ENCODE measurements at places on chromosomes 13 and 19.

DNA sequence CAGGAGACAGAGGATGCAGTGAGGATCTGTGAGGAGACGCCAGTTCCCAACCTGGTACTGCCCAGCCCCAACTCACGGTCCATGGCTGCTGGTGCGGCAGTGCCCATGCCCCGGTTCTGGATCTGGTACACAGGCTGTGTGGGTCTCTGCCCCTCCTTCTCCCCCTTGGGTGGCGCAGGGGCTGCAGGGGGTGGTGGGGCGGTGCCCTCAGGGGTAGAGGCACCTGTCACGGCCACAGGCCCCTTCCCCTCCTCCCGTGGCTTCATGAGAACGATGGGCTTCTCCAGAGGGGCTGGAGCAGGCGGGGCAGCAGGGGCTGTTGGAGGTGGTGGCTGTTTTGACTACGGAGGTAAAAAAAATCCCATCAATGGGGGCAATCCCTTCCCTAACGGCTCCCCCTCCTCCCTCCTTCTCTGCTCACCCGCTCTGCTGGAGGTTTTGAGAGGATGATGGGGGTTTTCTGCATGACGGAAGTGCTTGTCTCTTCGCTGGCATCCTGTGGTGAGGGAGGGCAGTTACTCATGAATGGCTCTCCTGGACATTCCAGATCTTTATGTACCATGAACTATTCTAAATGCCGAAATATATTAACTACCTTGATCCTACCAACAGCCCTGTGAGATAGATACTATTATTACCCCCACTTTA is 7.1 kb downstream of the SMG9 start:
- DNase-seq = no peak

- DNase-seq = no peak
Observed at GRCh38 chr19:41744850-41745249, 10.5 kb upstream of the CEACAM6 start.

- no peak for DNase-seq
Observed at GRCh38 chr19:52935434-52935833, 12.2 kb upstream of the ZNF888 start.

DNA sequence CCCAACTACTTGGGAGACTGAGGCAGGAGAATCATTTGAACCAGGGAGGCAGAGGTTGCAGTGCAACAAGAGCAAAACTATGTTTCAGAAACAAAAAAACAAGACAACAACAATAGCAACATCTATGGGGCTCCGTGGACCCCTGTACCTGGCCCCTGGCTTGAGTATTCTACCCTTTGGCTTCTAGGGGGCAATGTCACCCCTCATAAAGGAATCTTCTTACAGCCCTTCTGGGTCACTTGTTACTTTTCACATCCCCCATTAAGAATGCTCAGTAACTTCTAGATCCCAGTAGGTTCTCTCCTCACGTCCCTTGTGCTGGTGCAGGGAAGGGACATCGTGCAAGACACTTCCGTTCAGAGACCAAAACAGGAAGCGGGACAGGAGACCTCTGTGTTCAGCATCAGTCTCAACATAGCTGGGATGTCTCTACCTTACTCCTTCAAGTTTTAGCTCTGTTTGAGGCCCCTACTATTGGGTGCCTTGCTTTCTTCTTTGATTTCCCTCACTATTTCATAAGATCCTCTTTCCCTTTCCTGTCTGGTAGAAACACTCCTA is 218.1 kb upstream of the ARGLU1 start:
- no peak for DNase-seq

GRCh38 chr19:35266520-35267352 is 2.0 kb upstream of the USF2 start:
- DNase-seq = no peak

DNA sequence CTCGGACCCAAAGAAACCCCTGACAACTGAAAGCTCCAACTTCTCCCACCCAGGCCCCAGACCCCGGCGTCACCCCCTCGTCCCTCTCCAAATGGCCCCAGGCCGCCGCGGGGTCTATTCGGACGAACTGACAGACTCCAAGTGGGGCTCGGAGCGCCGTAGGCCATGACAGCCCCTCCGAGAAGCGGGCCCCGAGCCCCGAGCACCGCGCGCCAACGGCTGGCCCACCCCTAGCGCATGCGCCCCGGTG is 360 bp downstream of the DDX39A start:
- no peak for DNase-seq

DNA sequence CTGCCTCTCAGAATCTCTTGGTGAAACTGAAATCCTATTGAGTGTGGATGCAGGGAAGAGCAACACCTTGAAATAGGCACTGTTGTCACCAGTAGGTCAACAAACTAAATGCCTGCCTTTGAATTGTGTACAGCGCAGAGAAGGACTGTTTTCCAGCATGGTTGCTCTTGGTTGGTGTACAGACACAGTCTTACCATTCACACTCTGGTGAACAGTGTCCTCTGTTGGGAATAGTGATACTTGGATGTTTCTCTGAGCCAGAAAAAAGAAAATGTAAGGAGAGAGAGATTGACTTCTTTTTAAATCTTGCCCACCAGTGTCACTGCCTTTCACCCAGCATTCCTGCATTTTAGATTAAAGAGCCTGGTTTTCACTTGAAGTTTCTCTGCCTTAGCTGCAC is 179.7 kb downstream of the STK24 start:
- no peak for DNase-seq

GRCh38 chr19:7560255-7560654 is 24.7 kb downstream of the PNPLA6 start:
- DNase-seq = no peak

DNA sequence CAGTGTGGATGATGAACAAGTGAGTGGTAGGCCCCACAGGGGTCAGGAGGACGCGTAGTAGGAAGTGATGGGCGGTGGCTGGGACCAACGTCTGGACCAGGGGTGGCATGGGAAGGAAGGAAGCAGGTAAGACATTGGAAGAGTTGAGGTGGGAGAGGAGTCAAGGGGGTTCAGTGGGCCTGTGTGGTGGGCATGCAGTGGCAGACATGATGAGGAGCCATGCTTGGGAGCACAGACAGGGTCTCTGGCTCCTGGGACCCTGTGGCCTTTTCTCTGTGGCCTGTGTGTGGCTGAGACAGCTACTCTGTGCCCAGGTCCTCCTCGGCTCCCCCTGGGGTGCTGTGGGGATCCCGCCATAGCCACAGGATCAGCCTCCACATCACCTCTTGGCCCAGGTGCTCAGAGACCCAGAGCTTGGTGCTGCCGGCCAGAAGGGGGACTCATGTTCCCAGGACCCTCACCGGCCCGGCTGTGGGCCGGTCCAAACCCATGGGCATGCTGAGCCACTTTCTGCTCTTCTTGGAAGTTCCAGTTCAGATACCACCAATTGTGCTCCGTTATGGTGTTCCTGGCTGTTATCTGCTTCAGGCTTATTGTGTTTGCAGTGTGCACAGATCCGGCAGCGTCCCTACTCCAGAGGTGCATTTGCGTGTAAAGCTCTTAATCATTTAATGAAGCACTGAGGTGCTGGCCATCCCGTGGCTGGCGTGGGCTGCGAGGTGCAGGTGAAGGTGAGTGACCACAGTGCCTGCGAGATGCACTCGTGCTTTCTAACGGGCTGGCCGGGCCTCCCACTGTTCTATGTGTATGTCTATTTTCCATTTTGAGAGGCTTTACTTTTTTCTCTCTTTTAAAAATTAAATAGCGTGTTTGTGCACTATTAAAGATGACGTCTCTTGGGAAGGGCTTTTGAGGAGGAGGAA is 147.9 kb downstream of the TEX29 start:
- DNase-seq = no peak

- DNase-seq = no peak
Observed at GRCh38 chr19:12838886-12839756, 806 bp downstream of the MAST1 start.

- no peak for DNase-seq
Observed at GRCh38 chr19:5472286-5472685, 17.1 kb downstream of the ZNRF4 start.

- no peak for DNase-seq
Observed at GRCh38 chr13:75931116-75931515, 295.0 kb downstream of the LMO7 start.

DNA sequence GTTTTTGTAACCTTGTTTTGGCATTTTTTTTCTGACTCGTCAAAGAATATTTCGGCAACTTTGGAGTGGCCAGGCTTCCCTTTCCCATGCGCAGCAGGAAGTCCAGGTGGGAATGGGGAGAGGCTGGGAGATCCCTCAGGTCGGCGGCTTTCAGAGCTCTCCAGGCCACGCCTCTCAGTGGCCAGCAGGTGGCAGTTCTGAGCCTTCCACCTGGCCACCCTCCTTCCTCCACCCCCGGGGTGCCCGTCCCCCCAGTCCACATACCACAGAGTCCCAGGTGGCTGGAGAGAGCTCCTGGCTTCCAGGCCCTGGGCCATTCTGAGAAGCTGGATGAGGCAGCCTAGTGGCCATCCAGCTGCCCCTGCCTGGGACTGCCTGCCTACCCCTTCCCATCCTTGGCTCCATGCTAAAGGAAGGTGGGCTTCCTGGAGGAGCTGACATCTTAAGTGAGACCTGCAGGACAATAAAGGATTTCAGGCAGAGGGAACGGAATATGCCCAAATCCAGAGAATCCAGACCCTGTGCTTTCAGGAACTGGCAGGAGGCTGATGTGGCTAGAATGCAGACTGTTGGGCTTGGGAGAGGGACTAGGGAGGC is 46.3 kb downstream of the CCNE1 start:
- DNase-seq = no peak

DNA sequence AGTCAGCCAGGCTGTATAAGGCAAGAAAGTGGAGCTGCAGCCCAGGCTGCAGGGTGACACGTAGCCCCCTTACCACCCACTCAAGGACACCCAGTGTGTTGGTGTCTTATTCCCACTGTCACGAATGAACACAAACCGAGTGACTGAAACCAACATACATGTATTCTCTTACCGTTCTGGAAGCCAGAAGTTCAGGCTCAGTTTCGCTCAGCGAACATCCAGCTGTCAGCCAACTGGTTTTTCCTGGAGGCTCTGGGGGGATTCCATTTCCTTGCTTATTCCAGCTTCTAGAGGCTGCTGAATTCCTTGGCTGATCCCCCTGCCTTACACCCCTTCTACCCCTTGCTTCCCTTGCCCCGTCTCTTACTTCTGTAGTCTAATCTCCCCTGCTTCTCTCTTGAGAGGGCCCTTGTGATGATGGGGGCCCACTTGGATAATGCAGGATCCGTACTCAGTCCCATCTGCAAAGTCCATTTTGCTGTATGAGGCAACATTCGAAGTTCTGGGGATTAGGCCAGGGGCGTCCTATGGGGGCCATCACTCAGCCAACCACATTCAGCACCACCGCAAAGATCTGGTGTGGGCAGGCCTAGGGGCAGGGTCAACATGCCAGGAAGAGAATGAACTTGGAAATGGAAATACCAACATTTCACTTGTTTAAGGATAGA is 47.3 kb upstream of the MTIF3 start:
- DNase-seq = no peak

GRCh38 chr13:51856027-51856736 is 5.6 kb upstream of the CCDC70 start:
- no peak for DNase-seq

GRCh38 chr13:20610006-20610405 is 43.0 kb downstream of the IFT88 start:
- no peak for DNase-seq

GRCh38 chr13:98181111-98181815 is 4.2 kb upstream of the RNF113B start:
- DNase-seq = no peak

DNA sequence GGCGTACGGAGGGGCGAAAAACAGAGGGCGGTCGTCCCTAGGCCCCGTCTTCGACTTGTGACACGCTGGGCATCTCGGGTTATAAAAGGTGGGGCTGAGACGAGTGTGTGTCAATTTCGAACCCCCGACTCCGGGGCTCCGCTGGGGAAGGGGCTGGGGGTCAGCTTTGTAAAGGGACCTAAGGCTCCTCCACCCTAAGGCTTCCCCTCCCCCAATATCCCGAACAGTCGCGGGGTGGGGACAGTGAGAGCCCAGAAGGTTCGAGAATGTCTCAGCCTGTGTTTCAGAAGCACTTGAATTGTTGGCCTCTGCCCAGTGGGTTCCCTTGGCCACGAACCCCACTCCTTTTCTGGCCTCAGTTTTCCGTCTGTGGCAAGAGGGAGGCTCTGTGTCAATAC is 450 bp downstream of the SELENOW start:
- no peak for DNase-seq

GRCh38 chr13:114087430-114087829 is 45.0 kb downstream of the RASA3 start:
- DNase-seq = no peak

DNA sequence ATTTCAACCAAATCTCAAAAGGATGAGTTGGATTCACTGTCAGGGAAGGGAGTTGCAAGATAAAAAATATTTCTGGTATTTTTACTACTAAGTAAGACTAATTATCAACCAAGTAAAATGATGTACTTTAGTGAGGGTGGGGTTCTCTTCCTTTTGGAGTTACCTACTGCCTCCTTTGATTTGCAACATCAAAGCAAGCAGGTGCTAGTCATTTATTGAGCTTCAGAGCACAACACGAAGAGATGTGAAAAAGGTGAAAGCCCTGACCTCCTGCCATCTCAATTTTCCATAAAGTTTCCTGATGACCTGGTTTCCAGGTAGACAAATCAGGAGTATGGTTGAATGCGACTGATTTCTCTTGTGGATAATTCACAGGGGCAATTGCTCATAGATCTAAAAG is 96.0 kb downstream of the CDADC1 start:
- no peak for DNase-seq

GRCh38 chr19:4140237-4140711 is 13.2 kb upstream of the CREB3L3 start:
- peak; percentile 79 for DNase-seq

DNA sequence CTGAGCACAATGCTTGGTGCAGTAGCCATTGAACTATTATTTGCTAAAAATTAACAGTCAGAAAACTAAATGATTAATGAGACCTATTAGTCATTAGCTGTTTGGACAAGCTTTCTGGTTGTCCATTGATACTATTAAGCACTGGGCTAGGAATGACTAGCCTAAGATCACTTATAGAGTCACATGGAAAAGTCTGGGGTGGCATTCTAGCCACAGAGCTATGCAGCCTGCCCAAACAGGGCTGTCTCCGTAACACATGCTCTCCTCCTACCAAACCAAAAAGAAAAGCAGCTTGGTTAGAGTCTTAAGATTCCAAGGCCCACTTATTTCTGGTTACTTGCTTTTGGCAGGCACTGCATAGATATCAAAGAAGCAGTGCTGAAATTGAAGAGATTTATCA is 193.5 kb upstream of the NBEA start:
- DNase-seq = no peak

- DNase-seq = no peak
Observed at GRCh38 chr13:21694831-21695230, 24.0 kb downstream of the FGF9 start.

DNA sequence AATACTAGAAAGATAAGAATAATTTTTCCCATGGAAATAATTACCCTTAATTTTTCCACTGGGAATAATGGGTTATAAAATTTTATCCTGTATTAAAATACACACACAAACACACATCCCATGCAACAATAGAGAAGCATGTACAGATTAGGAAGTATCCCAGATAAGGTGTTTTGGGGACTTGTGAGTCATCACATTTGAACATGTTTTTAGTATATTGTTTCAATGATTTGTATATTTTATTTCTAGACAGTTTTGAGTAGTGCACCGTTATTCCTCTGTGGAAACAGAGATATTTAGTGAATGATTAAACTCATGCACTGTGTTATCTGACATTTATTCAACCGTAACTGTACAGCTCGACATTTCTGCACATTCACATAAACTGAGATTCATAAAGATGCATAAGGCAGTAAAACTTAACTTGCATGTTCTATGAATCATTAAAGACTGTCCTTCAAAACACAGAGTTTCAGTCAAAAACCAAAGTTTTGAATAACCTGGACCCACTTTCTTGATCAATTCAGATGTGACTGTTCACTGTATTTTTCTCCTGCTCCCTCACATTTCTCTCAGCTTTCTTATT is 30.1 kb downstream of the KLF12 start:
- no peak for DNase-seq

- DNase-seq = no peak
Observed at GRCh38 chr19:45311621-45312020, 11.1 kb downstream of the CKM start.

Measured in HCT116 (cell line).